ENCODE measurements at places on chromosomes 2 and 18.

- DNase-seq: no peak
Observed at GRCh38 chr2:3470166-3470651, 49.1 kb downstream of the ADI1 start.

- DNase-seq: no peak
Observed at GRCh38 chr2:200695191-200695590, 109.4 kb downstream of the AOX1 start.

- DNase-seq: no peak
Observed at GRCh38 chr18:48804856-48805610, 145.7 kb downstream of the SMAD7 start.

DNA sequence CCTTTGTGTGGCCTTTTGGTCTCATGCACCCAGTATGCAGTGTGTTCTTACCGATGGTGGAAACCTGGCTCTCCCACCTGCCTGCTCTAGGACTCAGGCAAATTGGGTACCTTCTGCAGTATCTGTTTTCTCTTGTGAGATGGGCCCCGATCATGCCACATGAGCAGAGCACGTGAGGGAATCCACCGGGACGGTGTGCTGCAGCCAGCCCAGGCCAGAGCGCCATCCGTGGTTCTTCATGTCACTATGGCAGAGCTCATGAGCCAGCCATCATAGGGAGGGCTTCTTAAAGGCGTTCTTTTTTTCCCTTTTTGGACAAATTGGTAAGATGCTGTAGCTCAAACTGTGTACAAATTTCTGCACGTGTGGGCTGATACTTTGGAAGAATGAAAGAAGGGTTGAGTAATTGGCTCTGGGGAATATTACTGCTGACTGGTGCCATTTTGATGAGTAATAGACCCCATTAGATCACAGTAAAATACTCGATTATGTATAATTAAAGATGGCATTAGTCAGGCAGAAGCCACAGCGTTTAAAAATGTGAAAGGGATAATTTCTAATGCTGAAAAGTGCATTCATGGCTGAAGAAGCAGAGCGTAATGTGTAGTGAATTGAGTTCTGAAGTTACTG is 19.2 kb downstream of the SH3RF3 start:
- no peak for DNase-seq

DNA sequence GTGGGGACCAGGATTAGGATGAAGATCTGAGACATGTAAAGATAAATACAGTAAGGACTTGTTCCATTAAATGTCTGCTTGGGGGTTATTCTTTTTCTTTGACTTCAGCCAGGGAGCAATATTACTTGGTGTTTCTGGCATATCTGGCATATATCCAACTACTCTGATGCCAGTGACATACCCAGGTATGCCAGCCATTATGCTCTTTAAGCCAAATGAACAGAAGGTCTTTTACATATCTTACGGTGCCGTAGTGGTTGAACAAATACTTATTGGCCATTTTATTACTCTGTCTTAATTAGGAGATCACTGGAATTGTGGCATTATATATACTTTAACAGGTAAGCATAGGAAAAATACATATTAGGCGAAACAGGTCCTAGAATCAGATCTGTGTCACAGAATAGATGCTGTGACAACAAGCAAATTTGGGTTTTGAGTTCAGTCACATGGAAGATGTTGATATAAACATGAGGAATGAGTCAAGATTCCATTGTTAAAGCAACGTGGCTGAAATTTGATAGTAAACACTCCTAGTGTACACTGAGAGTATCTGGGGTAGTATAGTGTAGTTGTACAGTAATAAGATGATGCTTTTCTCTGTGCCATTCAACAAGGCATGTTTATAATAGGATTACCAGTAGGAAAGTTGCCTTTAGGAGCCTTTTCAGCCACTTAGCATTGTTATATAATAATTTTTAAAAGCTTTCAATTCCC is 62.6 kb downstream of the KCTD18 start:
- no peak for DNase-seq

- DNase-seq: no peak
Observed at GRCh38 chr18:29104227-29104626, 927.3 kb upstream of the CDH2 start.

DNA sequence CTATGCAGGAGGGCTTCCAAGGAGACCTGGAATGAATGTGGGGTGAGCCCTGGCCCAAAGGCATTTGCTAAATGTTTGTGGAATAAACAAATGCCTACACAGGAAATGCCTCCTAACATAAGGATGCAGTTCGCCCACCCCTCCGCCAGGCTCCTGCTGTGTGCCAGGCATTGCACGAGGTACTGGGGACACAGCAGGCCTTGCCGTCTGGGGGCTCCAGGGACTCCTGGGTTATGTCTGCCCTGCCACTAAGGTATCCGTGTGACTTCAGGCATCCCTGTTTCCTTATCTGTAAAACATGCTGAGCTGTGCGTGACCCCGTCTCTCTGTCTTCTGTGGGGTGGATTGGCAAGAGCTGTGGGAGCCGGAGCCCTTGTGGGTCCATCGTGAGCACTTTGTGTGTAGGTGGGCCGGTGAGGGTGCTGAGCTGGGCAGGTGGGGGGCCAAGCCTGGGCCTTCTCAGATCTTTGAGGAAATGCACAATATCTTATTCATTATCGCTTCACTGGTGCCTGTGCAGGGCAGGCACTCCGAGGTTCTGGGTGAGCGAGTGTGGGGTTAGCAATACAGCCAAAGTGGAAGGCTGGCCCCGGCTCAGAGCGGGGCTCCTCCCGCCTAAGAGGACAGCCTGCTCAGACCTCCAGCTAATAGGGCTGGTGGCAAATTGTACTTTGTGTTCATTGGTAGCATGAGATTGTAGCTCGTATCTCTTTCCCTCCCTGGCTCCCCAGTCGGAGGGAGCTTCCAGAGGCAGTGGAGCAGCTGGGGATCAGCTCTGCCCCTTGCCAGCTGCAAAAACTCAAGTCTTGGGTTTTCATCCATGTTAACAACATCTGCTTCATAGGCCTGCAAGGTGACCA is 126.8 kb downstream of the GLI2 start:
- DNase-seq: no peak

DNA sequence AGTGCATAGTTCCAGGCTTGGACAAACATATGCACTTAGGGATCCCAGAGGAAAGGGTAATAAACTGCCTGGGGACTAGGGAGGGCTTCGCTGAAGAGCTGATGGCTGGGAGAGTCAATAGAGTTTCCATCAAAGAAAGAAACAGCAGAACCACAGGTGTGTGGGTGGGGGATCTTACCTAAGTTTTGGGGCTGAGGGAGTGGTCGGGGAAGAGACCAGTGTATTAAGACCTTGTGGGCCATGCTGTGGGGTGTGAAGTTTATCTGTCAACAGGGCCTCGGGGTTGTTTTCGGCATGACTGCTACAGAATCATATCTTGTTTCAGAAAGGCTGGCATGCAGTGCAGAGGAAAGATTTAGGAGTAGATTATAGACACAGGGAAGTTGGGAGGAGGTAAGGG is 31.2 kb upstream of the GTF2A1L start:
- no peak for DNase-seq

DNA sequence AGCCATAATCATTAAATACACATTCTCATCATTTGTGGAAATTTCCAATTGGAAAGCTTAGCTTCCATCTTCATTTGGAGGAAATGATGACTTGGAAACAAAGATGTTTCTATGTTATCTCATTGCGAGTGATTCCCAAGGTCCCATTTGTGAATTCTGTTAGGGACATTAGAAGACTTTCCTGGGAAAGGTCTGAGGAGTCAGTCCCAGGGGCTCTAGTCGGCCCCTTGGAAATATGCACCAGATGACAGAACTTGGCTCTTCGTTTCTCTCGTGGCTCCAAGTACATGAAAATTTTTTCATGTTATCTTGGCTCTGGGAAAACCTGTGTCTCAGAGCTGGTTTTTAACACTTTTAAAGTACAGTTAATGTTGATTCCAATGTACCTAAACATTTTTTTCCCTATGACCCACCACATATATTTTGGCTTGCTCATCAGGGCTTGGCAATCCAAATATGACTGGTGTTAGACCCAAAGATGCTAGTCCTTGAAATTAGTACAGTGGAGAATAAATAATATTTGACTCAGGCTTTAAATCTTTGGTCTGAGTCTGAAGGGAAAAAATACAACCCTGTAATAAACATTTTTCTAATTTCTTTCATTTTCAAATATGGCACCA is 15.4 kb upstream of the CAVIN2 start:
- no peak for DNase-seq

DNA sequence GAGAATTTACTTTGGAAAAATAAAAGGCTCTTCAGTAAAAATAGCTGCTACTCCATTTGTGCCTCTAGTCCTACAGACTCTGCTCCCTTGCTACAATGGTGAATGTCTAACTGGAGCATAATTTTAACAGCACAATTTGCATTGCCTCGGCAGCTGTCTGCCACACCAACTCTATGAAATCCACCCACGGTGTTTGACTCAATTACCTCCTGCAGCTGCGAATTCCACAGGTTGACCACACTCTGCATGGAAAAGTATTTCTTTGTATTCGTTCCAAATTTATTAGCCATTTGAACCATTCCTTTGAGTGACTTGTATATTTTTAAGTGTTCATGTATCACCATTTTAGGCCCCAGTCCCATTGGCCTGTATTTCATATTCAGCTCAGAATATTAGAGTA is 182.1 kb upstream of the CCDC68 start:
- DNase-seq: no peak

GRCh38 chr2:68612765-68613519 is 30.4 kb upstream of the PROKR1 start:
- no peak for DNase-seq

DNA sequence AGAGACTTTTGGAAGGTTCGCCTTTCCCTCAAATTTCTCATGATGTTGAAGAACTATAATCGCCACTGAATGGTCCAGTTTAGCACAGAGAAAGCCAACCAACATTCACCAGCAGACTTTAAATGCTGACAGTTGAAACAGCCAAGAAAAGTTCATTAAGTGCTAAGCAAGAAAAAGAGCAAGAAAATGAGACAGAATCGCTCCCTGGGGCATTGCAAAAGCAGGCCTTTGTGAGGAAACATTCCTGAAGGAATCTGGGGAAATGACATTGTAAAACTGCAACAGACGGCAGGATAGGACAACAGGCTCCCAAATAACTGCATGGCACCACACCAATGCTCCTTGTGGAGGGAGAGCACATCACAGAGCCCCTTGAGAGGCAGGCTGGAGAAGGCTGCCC is 269.3 kb upstream of the ID2 start:
- no peak for DNase-seq

- peak; percentile 14 for DNase-seq
Observed at GRCh38 chr18:76496194-76496890, 1.3 kb upstream of the ZNF516 start.

GRCh38 chr2:60365556-60365955 is 187.9 kb downstream of the BCL11A start:
- DNase-seq: no peak

- DNase-seq: no peak
Observed at GRCh38 chr2:210540900-210541289, 15.5 kb upstream of the CPS1 start.

- no peak for DNase-seq
Observed at GRCh38 chr18:45014047-45014501, 333.4 kb downstream of the SETBP1 start.

DNA sequence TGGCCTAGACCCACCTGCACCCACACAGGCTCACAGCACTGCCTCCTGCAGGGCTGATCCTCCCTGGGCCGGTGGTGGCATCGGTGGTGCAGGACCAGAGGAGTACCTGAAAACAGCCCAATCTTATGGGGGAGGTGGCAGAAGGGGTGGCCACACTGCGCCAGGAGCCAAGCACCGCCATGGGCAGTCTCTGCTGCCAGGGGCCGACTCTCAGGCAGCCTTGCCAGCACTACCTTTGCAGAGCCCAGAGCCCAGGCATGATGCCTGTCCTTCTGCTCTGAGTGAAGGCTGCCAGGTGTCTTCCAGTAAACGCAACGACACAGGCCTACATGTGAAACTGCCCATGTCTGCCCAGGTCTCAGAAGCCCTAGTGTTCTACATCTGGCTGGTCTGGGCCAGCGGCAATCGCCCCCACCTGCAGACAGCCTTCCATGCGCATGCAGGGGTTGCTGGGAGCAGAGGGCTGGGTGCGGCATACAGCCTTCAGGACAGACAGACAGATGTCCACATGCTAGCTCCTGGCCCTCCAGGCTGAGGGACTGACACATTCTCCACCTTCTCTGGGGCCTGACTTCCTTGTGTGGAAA is 6.8 kb downstream of the HS6ST1 start:
- DNase-seq: no peak

- DNase-seq: no peak
Observed at GRCh38 chr2:64944484-64944883, 44.7 kb upstream of the SLC1A4 start.

GRCh38 chr18:45628979-45629958 is 14.0 kb downstream of the SLC14A2 start:
- no peak for DNase-seq

DNA sequence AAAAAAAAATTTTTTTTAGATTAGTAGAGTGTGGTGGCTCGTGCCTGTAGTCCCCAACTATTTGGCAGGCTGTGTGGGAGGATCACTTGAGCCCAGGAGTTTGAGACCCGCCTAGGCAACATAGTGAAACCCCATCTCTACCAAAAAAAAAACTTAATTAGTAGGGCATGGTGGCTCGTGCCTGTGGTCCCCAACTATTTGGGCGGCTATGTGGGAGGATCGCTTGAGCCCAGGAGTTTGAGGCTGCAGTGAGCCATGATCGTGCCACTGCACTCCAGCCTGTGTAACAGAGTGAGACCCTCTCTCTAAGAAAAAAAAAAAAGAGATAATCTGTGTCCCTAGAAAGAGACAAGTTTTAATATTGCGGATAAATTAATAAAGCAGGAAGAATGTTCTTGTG is 8.8 kb downstream of the GPR55 start:
- DNase-seq: no peak

GRCh38 chr18:21979171-21979560 is 190.2 kb upstream of the GATA6 start:
- DNase-seq: no peak

DNA sequence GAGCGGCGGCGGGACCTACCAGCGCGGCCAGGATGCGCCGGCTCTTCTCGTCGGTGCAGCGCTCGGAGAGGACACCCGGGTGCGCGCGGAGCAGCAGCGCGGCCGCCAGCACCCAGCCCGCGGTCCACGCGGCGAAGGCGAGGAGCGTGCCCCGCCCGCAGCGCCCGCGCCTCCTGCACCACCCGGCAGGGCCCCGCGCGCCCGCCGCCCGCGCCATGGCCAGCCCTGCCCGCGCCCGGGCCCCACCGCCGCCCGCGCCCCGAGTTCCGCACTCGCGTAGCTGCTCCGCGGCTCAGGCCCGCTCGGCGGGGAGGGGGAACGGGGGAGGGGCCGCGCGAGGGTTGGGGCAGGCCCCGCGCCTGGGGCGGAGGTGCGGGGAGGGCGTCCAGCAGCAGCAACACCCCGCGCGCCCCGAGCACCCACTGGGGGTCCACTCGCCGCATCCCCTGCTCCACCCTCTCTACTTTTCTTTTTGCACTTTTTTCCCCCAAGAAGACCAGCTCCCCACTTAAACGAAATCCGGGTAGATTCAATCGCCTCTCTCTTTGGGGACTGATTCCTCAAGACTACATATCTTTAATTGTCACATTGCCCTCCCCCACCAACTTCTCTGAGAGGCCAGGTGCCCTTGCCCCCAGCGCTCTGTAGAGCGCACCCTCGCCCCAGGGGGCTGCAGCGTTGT is at the start of gene DIPK1C:
Gene DIPK1C (minus strand): TSS at position 266 of the 682 bp plus-strand sequence. CDS start 49 bp downstream, at position 217.
- no peak for DNase-seq

- no peak for DNase-seq
Observed at GRCh38 chr2:239275847-239276831, 124.7 kb downstream of the HDAC4 start.

GRCh38 chr2:184734338-184734737 is 136.0 kb downstream of the ZNF804A start:
- no peak for DNase-seq

- no peak for DNase-seq
Observed at GRCh38 chr18:73980289-73980979, 167.2 kb downstream of the FBXO15 start.

GRCh38 chr2:70822843-70823242 is 2.4 kb upstream of the CLEC4F start:
- no peak for DNase-seq

GRCh38 chr2:157919181-157919580 is 43.1 kb upstream of the ACVR1 start:
- no peak for DNase-seq
